ENCODE measurements at places on chromosomes 5 and 9.

GRCh38 chr5:75016896-75017295 is 35.5 kb downstream of the GCNT4 start:
- DNase-seq, result no peak

DNA sequence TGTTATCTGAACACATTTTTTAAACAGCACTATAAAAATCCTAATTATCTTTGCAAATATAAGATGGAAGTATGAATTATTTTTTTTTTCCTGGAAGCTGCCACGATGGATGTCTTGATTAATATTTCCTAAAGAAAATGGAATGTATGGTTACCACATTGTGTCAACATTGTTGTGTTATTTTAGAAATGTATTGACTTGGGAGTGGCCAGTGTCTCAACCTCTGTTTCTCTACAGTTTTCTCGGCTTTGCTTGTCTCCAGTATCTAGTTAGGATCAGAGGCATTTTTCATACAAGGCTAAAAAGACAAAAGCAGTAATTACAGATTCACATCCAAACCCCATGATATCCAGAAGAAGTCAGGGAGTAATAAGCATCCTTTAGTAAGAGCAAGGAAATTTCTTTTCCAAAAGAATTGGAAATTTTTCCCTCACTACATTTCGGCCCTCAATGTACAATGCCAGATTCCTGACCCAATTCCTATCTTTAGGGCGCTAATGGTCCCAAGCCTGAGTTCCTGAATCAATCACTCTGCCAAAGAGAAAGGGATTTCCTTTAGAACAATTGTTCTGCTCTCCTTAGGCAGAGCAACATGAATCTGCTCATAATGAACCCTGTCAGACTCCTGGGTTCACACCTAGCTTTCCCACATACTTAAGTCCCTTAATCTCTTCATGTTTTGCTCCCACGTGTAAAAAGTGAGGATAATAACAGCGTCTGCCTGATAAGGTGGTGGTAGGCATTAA is 111.7 kb downstream of the EDIL3 start:
- no peak for DNase-seq

DNA sequence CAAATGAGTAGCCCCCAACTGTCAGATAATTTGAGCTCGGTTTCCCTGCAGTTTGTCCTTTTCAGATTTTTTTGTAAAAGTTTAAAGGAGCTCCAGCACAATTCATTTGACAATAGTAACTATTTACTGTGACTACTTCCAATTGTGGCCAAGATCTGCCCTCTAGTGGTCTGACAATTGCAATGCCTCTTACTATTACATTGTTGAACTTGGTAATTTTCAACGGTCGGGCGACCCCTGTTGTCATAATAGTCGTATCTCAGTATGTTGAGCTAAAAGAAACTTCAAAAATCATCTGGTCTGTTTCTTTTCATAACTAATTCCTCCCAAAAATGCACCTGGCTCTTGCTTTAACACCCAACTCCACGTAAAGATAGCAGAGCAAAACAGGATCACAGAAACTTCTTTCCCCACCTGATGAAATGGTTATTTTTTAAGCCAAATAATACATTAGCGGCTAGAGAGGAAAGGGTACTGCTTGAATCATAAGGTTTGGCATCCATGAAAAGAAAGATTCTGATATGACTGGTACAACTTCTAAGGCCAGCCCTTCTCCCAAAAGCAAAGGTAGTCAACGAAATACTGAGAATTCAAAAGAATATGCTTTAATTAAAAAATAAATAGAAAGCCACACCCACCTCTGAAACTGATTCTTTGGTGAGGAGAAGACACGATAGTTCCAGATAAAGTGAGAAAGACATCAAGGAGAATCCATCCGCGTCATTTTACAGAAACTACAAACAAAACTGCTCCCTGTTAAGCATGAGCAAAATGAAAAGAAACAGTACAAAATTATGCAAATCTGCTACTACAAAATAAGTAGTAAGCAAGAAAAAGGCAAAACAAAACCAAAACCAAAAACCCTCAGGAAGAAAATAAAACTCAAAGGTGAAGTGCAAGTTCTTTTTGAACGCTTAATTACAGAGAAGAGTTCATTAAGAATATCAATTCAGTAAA is 76.9 kb upstream of the HTR4 start:
- peak; percentile 39 for DNase-seq

- no peak for DNase-seq
Measured at GRCh38 chr9:125683486-125683885, 23.5 kb downstream of the MAPKAP1 start.

DNA sequence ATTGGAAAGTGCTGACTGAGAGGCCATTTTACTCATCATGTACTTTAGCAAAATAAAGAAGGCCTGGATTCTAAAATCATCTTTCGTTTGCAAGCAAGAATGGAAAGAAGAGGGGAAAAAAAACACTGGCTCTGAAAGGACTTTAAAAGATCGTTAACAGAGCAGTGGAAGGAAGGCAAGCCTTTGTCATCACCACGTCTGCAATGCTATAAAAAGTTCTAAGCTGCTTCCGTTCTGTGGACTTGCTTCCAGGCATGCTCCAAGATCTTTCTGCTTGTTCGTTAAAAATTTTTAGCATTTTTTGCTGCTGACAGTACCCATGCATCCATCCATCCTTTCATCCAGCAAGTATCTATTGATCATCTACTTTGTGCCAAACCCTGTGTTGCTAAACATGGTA is 226.5 kb downstream of the GABBR2 start:
- no peak for DNase-seq

DNA sequence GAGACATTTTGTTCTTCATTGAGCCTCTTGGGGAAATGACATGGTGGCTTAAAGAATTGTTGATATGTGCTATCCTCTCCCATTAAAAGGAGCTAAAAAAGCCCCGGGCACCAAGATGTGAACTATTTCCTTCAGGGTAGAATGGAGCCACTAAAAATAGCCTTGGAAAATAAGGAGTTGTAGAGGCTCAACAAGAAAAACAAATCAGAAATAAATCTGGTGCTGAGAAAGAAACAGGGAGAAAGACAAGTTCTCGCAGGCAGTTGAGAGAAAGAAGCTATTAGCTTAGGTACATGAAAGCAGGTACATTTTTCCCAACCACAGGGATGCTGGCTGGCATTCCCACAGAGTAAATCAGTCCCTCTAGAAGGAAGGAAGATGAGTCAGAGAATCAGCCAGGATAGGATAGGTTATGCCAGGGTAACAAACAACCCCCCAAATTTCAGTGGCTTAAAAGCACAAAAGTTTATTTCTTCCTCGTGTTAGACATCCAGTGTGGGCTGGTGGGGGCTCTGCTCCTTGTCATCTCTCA is 134.6 kb upstream of the ADRA1B start:
- DNase-seq, result no peak

DNA sequence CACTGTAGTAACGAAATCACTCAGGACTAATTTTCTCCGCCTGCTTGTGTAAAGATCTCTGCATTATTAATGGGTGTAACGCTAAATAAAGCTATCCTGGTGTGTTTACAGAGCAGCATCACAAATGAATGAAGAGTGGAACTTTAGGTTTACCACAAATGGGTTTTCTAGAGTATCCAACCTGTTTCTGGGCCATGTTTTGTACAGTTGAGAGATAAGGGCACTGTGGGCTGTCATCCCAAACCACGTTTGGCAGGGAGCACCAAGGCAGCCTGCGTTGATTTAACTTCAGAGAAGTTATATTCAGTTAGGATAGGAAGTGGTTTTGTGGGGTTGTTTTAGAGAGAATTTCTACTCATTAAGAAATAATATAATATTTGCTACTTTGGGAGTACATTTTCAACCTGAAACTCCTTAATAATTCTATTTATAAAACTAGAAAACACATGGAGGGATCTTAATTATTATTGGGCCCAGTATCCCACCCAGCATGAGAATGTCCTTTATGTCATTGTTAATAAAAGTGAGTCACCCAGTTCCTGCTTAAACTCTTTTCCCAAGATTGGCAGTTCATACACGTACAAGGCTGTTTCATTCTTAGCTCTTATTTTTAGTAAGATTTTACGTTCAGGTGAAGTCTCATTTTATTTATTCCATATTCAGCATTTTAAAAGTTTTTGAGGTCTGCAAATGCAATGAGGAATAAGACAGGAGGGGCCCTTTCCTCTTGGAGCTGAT is 8.0 kb downstream of the KCNN2 start:
- DNase-seq, result no peak

GRCh38 chr9:137028263-137029057 is 423 bp upstream of the ABCA2 start:
- peak; percentile 36 for DNase-seq

DNA sequence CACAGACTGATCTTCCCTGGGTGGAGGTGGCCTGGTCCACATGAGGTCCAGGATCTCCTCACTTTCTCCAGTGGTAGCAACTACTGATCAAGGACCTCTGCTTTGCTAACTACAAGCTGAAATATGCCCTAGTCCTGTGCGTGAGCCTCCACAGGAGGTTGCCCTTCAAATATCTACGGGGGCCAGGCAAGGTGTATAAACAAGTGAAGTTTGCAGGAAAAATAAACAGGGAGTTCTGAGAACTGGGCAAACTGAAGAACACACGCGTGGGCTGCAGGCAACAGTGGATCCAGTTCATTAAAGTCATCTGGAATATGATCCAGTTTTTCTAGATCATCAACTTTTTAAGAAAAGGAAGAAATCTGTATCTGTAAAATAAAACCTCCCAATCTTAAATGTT is 167.5 kb upstream of the NR3C1 start:
- DNase-seq, result no peak

DNA sequence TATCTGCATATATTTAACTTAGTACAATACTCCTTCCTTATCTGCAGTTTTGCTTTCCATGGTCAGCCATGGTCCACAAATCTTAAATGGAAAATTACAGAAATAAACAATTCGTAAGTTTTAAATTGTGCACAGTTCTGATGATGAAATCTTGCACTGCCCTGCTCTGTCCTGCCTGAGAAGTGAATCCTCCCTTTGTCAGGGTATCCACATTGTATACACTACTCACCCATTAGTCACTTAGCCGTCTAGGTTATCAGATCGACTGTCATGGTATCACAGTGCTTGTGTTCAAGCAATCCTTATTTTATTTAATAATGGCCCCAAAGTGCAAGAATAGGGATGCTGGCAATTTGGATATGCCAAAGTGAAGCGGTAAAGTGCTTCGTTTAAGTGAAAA is 8.3 kb upstream of the YTHDC2 start:
- no peak for DNase-seq

GRCh38 chr5:103519550-103519949 is 43.0 kb downstream of the NUDT12 start:
- no peak for DNase-seq

GRCh38 chr9:115263371-115264075 is 145.6 kb upstream of the TNC start:
- no peak for DNase-seq

GRCh38 chr5:13766236-13766635 is 178.3 kb downstream of the DNAH5 start:
- DNase-seq, result no peak

DNA sequence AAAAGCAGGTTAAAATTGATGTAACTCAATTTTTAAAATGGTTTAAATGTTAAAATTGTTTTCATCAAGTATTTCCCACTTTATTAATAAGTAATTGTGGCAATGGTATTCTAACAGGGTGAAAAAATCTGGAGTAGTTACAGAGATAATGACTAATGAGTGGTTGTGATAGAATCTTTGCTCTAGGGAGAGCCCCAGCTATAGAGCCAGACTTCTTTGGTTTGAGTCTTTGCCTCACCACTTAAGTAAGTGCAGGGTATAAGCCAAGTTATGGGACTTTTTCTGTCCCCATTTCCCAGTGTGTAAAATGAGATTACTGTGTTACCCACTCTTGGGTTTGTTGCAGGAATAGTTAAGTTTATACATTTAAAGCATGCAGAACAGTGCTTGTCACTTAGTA is 158.1 kb downstream of the FER start:
- no peak for DNase-seq

DNA sequence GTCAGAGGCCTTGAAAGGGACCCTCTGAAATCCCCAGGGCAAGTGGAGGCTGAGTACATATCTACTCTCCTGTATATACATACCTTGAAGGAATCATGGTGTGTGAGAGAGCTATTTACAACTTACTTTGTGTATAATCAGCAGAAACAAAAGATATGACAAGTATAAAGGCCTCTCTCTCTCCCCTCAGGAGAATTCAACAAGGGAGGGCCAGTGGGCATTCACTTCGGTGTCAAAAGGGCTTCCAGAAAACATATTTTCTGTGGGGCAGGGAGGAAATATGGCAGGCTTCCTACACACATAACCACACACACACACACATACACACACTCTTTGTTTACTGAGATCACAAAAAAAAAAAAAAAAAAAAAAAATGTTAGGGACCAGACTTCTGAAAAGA is 181.7 kb downstream of the BNC2 start:
- DNase-seq, result no peak

DNA sequence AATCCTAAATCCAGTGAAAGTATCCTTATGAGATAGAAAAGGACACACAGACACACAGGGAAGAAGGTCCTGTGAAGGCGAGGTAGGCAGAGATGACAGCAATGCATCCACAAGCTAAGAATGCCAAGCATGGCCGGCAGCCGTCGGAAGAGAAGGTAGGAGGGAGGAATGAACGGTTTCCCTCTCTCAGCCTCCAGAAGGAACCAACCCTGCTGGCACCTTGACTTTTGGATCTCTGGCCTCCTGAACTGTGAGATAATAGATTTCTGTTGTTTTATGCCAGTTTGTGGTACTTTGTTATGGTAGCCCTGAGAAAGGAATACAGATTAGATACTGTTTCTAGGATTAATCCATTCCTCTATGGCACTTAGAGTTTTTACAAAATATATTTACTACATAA is 76.1 kb upstream of the PANK3 start:
- no peak for DNase-seq

GRCh38 chr5:133865113-133865512 is 103.3 kb downstream of the C5orf15 start:
- no peak for DNase-seq

DNA sequence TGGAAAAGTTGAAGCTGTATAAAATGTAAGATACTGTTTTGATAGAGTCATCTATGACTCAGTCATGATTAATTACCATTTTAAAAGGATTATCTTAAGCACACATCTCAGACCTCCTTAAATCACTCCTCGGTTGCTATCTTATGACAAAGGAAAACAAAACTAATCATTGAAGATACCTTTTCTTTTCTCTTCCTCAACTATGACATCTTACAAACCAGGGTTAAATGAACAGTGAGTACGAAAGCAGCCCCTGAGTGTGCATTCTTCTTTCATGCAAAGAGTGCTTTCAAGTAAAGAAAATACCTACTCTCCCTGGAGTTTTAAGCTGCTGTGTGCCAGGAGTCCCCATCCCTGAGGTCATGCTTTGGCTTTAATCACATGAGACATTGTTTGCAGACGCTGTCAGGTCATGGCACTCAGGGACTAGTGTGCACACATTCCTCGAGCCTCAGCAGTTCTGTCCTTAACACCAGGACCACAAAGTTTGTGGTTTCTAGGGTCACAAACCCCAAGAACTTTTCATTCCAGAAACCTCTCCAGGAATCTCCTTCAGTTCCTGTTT is 86.7 kb upstream of the ICE1 start:
- no peak for DNase-seq

GRCh38 chr5:171437286-171437821 is 17.9 kb downstream of the FGF18 start:
- DNase-seq, result no peak

DNA sequence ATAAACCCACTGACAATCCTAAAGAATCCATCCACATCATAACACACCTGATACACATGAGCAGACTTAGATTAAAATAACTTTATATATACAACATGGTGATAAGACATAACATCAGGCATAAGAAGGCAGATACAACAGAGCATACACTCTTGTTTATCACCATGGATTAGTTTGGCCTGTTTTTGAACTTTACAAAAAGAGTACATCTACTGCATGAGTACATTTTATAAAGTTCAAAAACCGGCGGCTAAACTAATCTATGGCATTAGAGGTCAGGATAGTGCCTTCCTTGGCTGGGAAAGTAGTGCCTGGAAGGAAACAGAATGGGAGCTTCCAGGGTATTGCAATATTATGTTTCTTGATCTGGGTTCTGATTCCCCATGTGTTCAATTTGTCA is 15.1 kb downstream of the RICTOR start:
- no peak for DNase-seq
